ENCODE measurements at places on chromosomes 16 and 17. TPM values are rescaled to one million over a fixed set of nuclear protein-coding genes. Genes with fewer than 3 reads are reported as not detected.
A peak's percentile ranks its signal among the peaks of the same experiment; 100 is the strongest.

NPTX1 gene
- total RNA-seq: 3.1 TPM

CBX1 gene
- total RNA-seq: 12.6 TPM

CD300LG gene
- total RNA-seq: 65.9 TPM

LDHD gene
- total RNA-seq: 7.8 TPM

DHRS7C gene
- total RNA-seq: not detected

CACNG3 gene
- total RNA-seq: not detected

DNA sequence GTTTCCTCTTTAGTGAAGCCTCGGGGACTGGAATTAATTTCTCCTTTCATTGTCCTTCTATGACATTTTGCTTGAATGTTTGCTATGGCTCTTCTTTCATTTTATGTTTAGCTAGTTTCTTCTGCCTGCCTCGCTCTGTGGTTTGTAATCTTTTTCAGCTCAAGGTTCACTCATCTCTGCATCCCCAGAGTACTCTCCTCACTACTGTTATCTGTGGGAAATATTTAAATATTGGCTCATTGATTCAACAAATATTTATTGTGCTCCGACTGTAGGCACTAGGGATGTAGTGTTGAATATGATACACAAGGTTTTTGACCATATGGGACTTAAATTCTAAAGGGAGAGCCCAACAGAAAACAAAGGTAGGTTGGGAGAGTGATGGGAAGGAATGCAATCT, 195.9 kb downstream of the PHKB start:
- DNase-seq: no peak
- no peak overlapping the region for H3K4me3 ChIP-seq
- no peaks in the 10 kb centered on the region for H3K27me3 ChIP-seq
- H3K36me3 ChIP-seq: peaks cover 15% of the 10 kb centered on the region
- H3K4me1 ChIP-seq: no peaks in the 10 kb centered on the region
- H3K27ac ChIP-seq: no peak overlapping the region

GRCh38 chr17:47757386-47757785, 24.4 kb downstream of the TBX21 start:
- no peak overlapping the region for H3K27ac ChIP-seq
- H3K36me3 ChIP-seq: no peaks in the 10 kb centered on the region
- H3K4me3 ChIP-seq: no peak overlapping the region
- H3K4me1 ChIP-seq: no peaks in the 10 kb centered on the region

- DNase-seq: no peak
- H3K36me3 ChIP-seq: no peaks in the 10 kb centered on the region
- H3K27me3 ChIP-seq: no peaks in the 10 kb centered on the region
- no peaks in the 10 kb centered on the region for H3K4me1 ChIP-seq
- H3K27ac ChIP-seq: peak overlapping the region; percentile 85
- no peak overlapping the region for H3K4me3 ChIP-seq
These were observed 93.9 kb upstream of the FA2H start for GRCh38 chr16:74868501-74868900.

GRCh38 chr16:59514651-59515050, 780.5 kb upstream of the GOT2 start:
- DNase-seq: no peak
- no peaks in the 10 kb centered on the region for H3K4me1 ChIP-seq
- no peaks in the 10 kb centered on the region for H3K36me3 ChIP-seq
- no peak overlapping the region for H3K4me3 ChIP-seq
- H3K27ac ChIP-seq: no peak overlapping the region

DNA sequence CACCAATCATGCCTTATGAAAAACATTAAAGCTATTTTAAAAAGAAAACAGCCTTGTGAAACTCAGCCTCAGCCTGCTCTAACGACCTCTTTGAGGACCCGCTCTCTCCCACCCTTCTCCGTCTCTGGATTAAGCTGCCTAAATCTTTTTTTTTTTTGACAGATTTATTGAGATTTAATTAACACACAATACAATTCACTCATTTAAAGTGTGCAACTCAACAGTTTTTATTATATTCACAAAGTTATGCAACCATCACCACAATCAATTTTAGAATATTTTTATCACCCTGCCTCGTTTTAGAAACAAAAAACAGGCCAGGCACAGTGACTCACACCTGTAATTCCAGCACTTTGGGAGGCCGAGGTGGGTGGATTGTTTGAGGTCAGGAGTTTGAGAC, 8.4 kb downstream of the CDR2L start:
- no peak overlapping the region for H3K4me3 ChIP-seq
- no peak overlapping the region for H3K27ac ChIP-seq
- DNase-seq: no peak

GRCh38 chr17:49820773-49821172, 27.1 kb downstream of the TAC4 start:
- H3K27ac ChIP-seq: peak overlapping the region; percentile 57

DNA sequence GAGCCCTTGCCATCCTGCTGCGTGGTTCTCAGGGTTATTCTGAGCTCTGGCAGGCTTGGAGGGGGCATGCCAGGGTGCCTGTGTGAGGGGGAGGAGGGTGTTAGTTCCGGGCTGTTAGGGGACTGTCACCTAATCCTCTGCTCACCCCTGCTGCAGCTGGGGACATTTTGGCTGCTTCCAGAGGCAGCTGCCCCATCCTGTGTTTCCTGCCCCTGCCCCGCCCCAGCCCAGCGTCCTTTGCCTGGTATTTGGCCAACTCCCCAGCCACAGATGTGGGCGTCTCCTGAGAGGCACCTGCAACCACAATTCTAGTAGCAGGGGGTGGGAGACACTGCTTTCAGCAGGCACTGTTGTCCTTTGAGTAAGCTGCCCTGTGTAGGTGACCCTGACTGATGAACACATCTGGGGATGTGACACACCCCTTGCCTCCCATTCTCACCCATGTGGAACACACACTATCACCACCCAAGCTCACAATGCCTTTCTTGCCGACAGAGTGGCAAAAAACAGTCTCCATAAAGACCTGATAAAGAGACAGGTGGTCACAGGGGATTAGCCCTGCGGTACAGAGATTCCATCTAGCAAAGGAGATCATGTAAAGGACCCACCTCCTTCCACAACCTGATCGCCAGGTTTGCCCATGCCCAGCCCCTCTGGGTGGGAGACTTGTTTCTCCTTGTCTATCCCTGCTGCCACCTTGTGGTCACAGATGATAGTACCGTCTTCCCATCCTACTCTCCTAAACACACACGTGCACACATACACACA, at the start of gene CHRNE:
Gene CHRNE, minus strand, starts transcription at position 48 of the 768 bp plus-strand sequence. Its CDS starts 35 bp downstream, at position 13.
- peaks cover 29% of the 10 kb centered on the region for H3K4me1 ChIP-seq
- H3K36me3 ChIP-seq: no peaks in the 10 kb centered on the region
- H3K27me3 ChIP-seq: no peaks in the 10 kb centered on the region
- H3K4me3 ChIP-seq: peak within 1 kb of the TSS; percentile 9

DNA sequence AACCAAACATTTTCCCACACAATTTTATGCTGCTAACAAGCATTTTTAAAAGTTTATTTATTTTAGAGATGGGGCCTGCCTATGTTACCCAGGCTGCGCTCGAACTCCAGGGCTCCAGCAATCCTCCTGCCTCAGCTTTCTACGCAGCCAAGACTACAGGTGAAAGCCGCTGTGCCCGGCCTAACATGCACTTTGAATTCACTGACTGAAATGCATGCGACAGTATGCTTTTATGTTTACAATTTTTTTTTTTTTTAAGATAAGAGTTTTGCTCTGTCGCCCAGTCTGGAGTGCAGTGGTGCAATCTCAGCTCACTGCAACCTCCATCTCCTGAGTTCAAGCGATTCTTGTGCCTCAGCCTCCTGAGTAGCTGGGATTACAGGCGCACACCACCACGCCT, 47.8 kb downstream of the MAP1LC3B start:
- H3K27ac ChIP-seq: no peak overlapping the region
- H3K27me3 ChIP-seq: no peaks in the 10 kb centered on the region
- H3K36me3 ChIP-seq: no peaks in the 10 kb centered on the region
- peaks cover 19% of the 10 kb centered on the region for H3K4me1 ChIP-seq
- no peak for DNase-seq

DNA sequence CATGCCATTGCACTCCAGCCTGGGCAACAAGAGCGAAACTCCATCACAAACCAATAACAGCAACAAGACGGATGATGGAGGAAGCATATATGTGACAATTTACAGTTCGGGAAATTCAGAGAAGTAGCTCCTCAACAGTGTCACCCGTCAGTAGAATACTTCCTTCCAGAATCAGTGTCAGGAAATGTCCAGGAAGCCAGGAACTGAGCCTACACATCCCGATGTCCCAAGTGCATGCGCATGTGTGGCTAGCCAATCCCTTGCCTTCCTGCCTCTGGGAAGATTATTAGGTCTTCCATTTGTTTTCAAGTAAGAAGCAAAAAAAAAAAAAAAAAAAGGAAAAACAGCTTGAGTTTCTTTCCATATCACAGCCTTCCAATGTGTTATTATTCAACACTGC, 1.4 kb upstream of the PITPNC1 start:
- no peak overlapping the region for H3K27ac ChIP-seq
- no peaks in the 10 kb centered on the region for H3K27me3 ChIP-seq
- H3K4me1 ChIP-seq: peaks cover 10% of the 10 kb centered on the region
- H3K36me3 ChIP-seq: no peaks in the 10 kb centered on the region

DNA sequence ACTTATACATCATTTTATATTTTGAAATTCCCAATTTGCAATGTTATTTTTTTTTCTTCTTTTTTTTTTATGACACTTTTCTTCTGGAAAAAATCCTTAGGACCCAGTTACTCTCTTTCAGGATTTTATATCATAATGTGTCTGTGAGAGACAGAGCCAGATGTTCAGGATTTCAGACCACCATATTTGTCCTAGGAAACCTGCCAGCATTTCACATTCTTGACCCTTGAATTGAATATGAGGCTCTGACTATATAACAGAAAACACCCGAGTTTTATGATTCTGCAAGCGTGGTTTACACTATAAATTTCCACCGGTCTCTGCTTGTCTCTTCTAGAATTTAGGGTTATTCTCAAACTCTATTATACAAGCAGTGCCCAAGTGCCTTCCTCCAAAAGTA, 621.0 kb downstream of the WWOX start:
- no peak for DNase-seq
- H3K4me3 ChIP-seq: no peak overlapping the region
- no peaks in the 10 kb centered on the region for H3K27me3 ChIP-seq
- no peak overlapping the region for H3K27ac ChIP-seq
- H3K4me1 ChIP-seq: no peaks in the 10 kb centered on the region

GRCh38 chr16:48471435-48471834, 86.2 kb upstream of the SIAH1 start:
- no peaks in the 10 kb centered on the region for H3K36me3 ChIP-seq
- no peak overlapping the region for H3K4me3 ChIP-seq
- no peak overlapping the region for H3K27ac ChIP-seq
- H3K27me3 ChIP-seq: no peaks in the 10 kb centered on the region

DNA sequence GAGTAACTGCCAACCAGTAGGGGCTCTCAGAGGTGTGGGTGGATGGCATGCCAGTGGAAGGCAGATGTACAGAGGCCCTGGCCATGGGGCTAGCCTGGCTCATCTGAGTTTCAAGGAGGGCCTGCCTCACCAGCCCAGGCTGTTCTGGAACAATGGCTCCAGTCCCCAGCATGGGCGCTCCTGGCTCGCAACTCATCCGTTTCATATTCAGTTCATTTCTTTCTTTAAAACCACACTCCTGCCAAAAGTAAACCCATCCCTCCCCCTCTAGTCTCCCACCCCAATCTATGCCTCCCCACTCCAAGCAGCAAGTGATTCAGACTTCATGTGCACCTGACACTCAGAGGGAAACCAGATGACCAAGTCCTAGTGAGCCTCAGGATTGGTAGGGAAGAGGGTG, 2.4 kb downstream of the CCL13 start:
- no peaks in the 10 kb centered on the region for H3K36me3 ChIP-seq
- H3K27ac ChIP-seq: no peak overlapping the region
- no peaks in the 10 kb centered on the region for H3K4me1 ChIP-seq
- H3K4me3 ChIP-seq: no peak overlapping the region
- H3K27me3 ChIP-seq: no peaks in the 10 kb centered on the region

DNA sequence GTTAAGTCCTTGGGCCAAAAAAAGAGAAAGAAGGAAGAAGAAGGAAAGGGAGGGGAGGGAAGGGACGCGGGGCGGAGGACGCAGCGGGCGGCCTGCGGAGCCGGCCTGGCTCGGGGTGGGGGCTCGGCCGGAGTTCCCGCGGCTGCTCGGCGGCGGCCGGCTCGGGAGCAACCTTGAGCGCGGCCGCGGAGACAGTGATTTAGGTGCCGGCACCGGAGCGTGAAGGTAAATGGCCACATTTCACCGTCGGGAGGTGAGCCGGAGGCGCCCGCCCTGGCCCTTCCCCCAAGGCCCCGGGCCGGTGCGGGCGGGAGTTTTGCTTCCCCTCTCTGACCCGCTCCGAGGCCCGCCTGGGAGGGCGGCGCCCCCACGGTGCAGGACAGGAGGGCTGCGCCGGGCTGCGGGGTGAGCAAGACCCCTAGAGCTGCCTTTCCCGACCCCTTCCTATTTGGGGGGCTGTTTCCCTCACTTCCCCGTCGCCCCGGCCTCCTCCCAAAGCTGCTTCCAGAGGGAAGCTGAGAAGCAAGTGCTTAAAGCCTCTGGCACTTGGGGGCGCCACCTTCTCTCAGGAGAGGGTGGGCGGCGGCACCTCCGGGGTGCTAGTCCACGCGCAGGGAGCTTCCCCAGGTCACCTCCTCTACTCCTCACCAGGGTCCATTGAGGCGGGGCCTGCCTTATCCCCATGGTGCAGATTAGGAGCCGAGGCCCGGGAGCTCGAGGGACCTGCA, 56.5 kb downstream of the MRM1 start:
- H3K4me1 ChIP-seq: peaks cover 9% of the 10 kb centered on the region
- no peaks in the 10 kb centered on the region for H3K36me3 ChIP-seq
- no peak overlapping the region for H3K4me3 ChIP-seq
- H3K27ac ChIP-seq: no peak overlapping the region
- peak; percentile 29 for DNase-seq
- H3K27me3 ChIP-seq: peaks cover 6% of the 10 kb centered on the region

DNA sequence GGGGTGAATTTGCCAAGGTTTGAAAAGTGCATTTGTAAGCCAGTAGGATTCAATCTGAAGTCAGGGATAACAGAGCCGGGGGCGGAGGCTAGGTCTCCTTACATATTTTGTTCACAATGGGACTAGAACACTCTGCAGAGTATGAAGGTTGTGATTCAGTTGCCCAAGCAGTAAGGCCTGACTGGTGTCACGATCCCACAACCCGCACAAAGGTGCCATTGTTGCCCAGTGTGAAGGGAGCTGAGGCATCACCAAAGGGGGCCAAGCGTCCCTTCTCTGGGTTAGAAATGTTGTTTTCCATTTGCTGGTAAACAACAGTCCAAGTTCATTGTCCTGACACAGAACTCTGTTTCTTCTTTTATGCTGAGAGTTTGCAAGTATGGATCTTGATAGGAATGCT, 471.8 kb downstream of the MAF start:
- no peak overlapping the region for H3K27ac ChIP-seq
- H3K4me3 ChIP-seq: no peak overlapping the region
- DNase-seq: no peak
- no peaks in the 10 kb centered on the region for H3K4me1 ChIP-seq
